ENCODE measurements at places on chromosomes 6 and 20.

- DNase-seq = no peak
Observed at GRCh38 chr6:112906726-112907125, 559.6 kb downstream of the RFPL4B start.

GRCh38 chr6:51541847-51542246 is 545.6 kb downstream of the PKHD1 start:
- DNase-seq = no peak

GRCh38 chr6:42813906-42814444 is 32.1 kb downstream of the BICRAL start:
- no peak for DNase-seq

DNA sequence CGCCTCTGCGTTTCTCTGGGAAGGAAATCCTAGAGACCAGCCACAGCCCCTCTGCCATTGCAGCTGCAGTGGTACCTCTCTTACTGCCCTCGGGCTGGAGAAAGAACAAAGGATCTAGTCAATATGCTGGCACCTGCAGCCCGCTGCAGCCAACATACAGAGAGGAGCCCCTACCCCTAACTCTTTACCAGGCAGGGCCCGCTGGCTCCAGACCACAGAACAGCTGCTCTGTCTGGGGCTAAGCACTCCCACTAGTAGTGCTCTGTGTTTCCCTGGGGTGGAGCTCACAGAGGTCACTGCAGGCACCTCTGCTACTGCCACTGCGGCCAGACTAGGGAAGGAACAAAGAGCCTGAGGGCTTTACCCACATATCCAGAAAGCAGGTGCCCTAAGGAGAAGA is 93.8 kb upstream of the IMPG1 start:
- no peak for DNase-seq

GRCh38 chr6:53476964-53477363 is 67.9 kb downstream of the GCLC start:
- no peak for DNase-seq

DNA sequence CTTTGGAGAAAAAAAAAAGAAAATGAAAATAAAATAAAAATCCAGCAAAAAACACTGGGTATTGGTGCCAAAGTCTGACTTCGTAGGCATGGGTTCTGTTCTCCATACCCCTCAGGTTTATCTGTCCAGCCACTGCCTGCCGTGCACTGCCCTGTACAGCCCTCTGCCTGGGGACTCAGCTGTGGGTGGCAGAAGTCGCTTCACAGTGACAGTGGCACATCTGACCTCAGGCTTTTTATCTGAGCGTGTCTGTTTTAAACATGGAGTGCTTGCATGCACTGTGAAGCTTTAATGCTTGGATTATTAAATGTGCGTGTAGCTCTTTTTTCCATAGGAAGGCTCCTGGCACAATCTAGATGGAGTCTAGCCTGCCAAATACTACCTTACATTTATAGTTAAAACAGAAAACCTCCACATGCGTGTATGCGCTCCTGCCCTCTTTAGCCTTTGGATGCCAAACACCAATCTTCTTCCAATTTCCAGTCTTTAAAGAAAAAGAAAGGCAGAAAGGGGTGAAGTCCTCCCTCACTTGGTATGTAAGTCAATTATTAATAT is 375.5 kb downstream of the UTRN start:
- no peak for DNase-seq

DNA sequence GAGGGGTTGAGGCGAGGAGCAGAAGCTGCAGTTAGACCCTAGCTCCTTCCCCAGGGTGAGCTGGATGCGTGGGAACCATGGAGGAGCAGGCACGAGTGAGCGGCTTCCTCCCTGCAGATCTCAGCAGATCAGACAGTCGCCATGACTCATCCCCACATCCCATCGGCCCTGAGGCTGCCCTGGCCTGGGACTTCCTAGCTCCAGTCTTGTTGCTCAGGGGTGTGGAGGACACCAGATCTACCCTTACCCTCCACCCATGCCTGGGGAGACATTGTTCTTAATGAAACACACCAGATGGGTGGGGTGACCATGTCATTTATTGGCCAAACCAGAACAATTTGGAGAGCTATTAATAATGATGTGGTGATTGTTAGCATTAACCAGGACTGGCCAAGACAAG is 36.3 kb upstream of the TGM2 start:
- DNase-seq = no peak

DNA sequence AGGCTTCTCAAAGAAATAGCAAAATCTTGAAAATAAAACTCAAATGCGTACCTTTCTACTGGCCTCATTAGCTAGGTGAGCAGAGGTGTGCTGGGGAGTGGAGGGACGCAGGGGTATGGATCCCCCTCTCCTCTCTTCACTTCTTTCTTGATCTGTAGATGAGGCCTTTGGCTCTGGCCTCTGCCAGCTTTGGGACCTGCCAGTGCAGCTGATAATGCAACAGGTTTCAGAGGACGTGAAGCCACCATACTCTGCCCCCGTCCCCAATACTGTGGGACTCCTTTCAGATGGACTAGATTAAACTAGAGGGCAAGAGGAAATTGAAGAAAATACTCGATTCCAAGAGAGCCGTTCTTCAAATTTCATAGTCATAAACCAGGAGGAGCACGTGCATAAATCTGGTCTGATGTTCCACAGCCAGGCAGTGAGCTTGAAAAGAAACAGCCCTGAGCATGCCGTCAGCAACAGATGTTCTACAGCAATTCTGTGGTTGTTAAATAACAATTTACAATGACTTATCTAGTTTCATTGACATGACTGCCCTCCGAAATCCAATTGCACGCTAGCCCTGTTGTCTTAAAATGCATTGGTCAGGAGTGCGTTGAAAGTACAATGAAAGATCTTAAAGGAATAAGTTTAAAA is 245.3 kb upstream of the FOXQ1 start:
- no peak for DNase-seq

- no peak for DNase-seq
Observed at GRCh38 chr20:52704553-52704952, 267.6 kb upstream of the TSHZ2 start.

- DNase-seq = no peak
Observed at GRCh38 chr20:19099596-19100545, 112.6 kb upstream of the SLC24A3 start.

- no peak for DNase-seq
Observed at GRCh38 chr6:9178071-9178470, 742.7 kb upstream of the SLC35B3 start.

- no peak for DNase-seq
Observed at GRCh38 chr6:53481323-53481722, 63.6 kb downstream of the GCLC start.

DNA sequence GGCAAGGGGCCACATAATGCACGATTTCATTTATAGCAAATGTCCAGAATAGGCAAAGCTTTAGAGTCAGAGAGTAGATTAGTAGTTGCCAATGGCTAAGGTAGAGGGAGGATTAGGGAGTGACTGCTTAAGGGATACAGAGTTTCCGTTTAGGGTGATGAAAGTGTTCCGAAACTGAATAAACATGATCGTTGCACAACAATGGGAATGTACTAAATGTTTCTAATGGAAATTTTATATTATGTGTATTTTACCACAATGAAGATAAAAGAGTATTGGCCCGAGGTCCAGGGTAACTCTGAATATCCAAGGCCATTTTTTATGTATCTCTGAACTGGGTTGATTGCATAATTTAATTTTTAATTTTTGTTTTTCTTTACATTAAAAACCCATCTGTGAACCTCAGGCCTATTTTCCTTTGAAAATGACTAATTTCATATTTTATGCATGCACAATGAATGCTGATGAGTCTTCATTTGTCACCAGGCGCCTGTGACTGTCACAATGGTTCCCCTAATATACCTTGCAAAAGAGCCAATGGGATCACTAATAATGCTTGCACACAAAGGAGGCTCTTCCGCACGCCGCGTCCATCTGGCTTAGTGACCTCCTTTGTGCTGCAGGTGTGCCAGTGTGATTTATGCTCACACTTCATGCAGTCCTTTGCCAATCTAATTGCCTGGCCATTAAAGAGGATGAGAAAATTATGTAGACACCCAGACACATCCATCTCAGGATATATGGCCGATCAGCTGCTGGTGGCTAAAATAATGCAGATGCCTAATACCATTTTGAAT is 612.5 kb downstream of the CDH26 start:
- no peak for DNase-seq

DNA sequence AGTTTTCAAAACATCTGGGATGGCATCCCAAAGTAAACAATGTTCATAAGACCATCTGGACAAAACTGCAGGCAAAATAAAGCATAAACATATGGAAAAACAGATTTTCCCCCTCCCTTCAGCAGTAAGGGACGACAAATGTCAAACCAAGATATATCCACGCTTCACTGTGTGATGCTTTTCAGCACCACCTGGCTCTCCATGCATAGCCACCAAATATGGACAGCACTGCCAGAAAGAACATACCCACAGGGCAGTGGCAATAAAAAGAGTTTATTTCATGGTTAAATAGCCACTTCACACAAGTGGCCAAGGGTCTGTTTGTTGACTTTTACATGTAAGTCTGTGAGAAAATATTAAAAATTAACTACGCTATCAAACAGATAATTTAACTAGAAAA is 23.1 kb downstream of the USP45 start:
- DNase-seq = no peak

- DNase-seq = peak; percentile 9
Observed at GRCh38 chr6:105452924-105453756, 50.3 kb upstream of the PREP start.

- no peak for DNase-seq
Observed at GRCh38 chr20:50691573-50692551, 520 bp upstream of the RIPOR3 start.

DNA sequence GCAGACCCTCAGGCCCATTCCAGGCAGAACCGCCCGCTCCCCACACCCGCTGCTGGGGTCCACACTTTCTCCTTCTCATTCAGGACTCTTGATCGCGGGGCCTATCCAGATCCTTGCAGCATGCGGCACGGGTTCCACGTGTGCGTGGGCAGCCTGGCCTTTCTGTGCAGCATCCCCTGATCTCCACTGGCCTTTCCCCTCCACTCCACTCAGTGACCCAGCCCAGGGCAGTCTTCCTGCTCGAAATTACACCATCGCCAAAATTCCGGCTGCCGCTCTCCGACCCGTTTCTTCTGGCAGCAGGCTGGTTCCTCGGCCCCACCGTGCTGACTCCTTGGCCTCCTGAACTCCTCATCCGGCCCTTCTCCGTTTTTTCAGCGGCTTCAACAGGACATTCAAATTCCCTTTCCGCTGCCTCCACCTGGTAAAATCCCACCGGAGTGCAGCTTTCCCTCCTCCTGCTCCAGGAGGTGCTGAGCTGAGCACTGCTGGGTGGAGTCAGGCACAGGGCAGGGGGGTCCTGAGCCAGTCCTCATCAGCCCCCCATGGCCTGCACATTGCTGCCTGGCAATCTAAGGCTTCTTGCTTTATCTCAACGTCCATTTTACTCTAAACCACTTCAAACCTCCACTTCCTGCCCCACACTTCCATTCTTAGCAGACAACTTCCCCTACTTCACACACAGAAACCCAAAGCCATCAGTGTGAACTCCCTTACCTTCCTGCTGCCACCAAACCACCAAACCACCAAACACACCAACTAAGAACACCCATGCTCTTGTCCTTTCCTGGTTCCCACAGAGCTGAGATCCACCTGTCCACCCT is 9.0 kb downstream of the SFT2D1 start:
- no peak for DNase-seq

- DNase-seq = no peak
Observed at GRCh38 chr20:3896302-3896701, 7.1 kb downstream of the PANK2 start.

- DNase-seq = no peak
Observed at GRCh38 chr6:150514806-150515380, 84.8 kb upstream of the PLEKHG1 start.

GRCh38 chr20:1938464-1939269 is 43.5 kb downstream of the SIRPA start:
- DNase-seq = no peak

DNA sequence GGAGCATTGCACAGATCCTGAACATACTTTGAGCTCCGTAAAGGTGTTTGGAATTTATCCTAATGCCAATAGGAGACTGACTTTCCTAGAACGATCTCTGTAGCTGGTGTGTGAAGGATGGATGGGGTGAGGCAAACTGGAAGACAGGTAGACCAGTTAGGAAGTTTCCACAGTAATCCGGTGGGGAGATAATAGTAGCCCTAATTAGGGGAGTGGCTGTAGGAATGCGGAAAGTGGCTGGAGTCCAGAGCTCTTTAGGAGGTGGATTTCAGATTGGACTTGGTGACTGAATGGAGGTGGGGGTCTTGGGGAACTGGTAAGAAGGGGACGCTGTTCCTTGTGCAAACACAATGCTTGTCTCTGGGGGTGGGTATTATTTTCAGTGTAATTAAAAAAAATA is 146.3 kb downstream of the SOX4 start:
- DNase-seq = no peak

- no peak for DNase-seq
Observed at GRCh38 chr6:76574746-76575145, 502.3 kb upstream of the IMPG1 start.

GRCh38 chr6:48641544-48641943 is 530.5 kb upstream of the PTCHD4 start:
- no peak for DNase-seq

DNA sequence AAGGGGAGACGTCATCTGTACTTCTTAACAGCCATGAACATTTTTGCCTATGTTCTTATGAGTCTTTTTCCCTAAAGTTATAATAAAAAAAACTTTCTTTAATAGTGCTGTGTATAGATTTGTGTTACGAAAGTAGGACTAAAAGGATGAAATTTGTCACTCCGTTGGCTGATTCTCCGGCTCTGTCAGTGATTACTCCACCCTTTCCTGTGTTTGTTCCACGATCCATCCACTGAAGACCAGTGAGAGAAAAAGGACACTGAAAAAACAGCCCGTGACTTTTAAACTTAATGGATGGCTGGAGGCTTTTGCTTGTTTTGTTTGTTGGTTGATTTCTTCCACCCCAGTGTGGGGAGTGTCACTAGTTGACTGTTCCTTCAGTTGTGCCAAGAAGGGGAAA is 232.0 kb upstream of the NOX3 start:
- DNase-seq = no peak

- no peak for DNase-seq
Observed at GRCh38 chr20:5357946-5358345, 41.2 kb upstream of the PROKR2 start.

GRCh38 chr20:12924126-12924525 is 84.6 kb upstream of the SPTLC3 start:
- no peak for DNase-seq

DNA sequence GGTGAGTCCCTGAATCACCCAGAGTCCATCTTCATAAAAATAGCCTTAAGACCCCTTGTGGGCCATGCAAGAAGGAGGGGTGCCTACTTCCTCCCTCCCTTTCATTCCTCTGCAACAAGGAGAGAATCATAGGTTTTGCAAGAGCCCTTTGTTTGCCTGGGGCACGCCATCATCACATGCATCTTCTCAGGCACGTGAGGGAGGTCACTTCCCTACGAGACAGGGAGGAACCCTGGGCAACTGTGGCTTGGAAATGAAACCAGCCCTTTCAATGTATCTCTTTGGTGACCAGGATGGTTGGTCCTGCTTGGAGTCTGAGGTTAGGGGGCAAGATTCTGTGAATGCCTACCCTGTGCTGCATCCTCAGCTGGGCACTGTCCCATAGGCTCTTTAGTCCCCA is 194.8 kb downstream of the MAFB start:
- DNase-seq = no peak

GRCh38 chr6:156719720-156720563 is 57.2 kb upstream of the ARID1B start:
- peak; percentile 37 for DNase-seq

All from activated CD8-positive, alpha-beta memory T cell treated with anti-CD3 and anti-CD28 coated beads for 48 hours (primary cell).